ENCODE measurements at places on chromosomes 1 and 21.

GRCh38 chr21:31772674-31773555, 41.0 kb upstream of the SCAF4 start:
- DNase-seq: no peak

- peak; percentile 4 for DNase-seq
Observed at GRCh38 chr21:28069450-28069923, 923.2 kb downstream of the LTN1 start.

DNA sequence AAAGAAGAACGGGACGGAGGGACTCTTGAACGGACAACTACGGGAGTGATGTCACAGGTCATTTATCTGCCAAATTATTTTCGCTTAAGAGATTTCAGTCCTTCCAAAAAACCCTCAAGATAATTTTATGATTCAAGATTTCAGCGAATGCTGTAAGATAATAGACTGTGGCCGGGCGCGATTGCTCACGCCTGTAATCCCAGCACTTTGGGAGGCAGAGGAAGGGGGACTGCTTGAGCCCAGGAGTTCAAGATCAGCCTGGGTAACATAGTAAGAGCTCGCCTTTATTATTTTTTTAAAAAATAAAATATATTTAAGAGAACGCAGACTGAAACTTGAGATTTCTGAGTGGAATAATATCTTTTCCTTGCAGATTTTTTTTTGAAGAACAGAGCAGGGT, 609 bp downstream of the RWDD2B start:
- no peak for DNase-seq

GRCh38 chr1:182784556-182785171, 4.9 kb upstream of the NPL start:
- no peak for DNase-seq

- DNase-seq: no peak
Observed at GRCh38 chr1:163870666-163871065, 548.9 kb downstream of the NUF2 start.

- DNase-seq: no peak
Observed at GRCh38 chr21:38126666-38127303, 130.0 kb upstream of the KCNJ15 start.

- DNase-seq: no peak
Observed at GRCh38 chr1:5595531-5596170, 396.6 kb downstream of the NPHP4 start.

DNA sequence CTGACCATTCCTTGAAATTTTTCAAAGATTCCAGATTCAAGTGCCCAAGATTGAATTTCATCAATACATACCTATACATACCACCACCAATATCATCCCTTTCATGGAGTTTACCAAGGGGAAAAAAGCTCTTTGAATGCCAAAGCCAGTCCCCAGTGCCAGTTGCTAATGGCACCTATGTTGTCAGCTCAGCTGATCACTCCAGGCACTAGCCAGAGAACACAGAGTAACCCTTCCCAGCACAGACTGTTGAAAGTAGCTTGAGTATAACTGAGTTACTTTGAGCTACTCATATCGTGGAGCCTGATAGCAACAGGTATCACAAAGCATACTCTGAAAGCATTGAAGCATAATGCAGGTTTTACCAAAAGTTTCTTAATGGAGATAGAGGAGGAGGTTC, 133.9 kb upstream of the NFIA start:
- DNase-seq: no peak

DNA sequence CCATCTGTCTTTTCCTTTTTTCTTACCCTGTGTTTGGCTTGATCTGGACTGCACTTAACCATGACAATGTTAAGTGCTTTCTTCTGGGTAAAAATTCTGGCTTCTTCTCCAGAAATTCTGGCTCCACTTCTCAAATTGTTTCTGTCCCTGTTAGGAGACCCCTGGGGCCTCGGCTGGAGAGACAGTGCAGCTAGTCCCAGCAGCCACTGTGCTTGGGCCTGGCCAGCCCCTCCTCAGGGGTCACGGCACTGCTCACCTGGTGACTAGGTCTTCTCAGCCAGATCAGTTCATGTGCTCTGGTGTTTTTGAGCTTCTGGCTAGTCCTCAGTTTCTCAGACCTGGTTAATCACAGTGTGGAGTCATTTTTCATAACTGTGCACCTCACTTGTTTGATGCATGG, 72.4 kb downstream of the ADARB1 start:
- no peak for DNase-seq

DNA sequence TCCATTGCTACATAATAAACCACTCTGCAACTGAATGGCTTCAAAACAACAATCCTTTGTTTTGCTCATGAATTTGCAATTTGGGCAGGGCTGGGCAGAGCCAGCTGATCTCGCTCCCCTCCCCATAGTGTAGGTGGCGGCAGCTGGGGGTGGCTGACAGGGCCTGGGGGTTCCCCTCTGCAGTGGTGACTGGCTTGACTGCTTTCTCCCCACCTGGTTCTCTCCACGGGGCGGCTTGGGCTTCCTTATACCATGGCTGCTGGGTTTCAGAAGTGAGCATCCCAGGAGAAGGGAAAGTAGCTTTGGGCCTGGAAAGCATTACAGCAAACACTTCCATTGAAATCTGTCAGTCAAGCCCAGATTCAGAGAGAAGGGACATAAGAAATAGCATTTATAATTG, 129.7 kb upstream of the ZBTB40 start:
- DNase-seq: no peak
